CD4-positive, alpha-beta T cell treated with Interleukin-17A for 1 hour (primary cell): ENCODE measurements at places on chromosomes 5 and 9.

- DNase-seq = no peak
Measured at GRCh38 chr5:168529374-168530234, 499 bp downstream of the FBLL1 start.

DNA sequence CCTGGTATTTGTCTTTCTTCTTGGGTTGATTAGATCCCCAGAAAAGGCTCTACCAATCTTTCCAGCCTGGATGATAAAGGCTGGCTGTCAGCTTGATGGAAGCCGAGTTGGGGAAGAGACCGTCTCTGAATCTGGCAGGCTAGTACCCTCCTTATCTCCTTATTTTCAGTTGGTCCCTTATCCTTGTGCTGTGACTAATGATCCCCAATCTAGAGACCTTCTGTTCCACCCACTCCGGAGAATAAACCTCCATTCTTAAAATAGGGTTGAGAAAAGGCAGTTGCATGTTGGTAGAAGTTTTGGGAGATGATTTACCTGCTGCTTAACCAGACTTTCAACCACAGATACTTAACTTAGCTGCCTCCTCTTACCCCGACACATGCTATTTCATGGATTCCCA lies 52.3 kb downstream of the PRKACG start:
- DNase-seq = no peak

- DNase-seq = peak; percentile 60
Measured at GRCh38 chr5:151214614-151215545, 9.0 kb downstream of the CCDC69 start.

GRCh38 chr9:132383462-132383883 lies 23.2 kb downstream of the TTF1 start:
- no peak for DNase-seq

DNA sequence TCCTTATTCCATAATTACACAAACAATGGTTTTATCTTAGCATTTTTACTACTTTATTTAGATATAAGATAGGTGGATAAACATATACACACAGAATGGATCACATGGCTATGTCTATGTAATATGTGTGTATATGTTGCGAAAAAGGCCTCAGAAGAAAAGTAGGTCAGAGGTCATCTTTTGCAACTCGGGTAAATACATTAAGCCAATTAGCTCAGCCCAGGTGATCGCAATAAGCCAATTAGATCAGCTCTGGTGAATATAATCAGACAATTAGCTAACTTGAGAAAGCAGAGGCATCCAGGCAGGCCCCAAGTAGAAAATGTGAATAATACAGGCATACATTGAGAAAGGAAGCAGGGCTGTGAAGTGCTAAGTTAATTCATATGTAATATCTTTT lies 24.3 kb downstream of the SLCO4C1 start:
- DNase-seq = no peak

DNA sequence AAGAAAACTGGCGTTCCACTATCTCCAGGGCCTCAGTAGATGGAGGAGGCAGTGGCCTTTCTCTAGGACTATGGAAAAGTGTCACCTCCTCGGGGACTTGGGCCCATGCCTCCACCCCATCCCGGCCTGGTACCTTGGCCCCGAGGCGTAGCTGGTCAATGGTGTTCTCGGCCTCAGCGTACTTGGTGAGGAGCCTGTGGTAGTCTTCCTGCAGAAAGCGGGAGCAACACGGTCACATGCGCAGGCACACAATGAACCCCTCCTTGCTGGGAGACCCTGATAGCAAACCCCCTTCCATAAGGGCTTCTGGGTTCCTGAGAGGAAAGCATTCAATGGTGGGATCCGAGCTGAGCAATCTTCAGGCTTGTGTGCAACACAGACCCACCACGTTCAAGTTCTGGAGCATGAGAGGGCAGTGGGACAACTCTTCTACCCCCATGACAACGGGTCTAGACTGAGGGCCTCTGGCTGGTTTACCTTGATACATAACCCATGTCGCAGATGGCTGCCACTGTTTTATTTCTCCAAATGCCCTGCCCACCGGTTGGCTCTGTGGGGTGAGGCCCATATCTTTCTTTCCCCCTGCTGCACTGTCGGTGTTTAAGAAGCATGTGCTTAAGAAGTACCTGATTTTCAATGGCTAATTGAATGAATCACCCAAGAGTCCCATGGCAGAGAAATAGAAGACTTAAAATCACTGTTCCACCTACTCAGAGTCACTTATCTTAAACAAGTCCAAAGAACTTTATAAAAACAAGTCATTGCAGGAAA lies 13.6 kb downstream of the AKNA start:
- peak; percentile 22 for DNase-seq
